ENCODE measurements at places on chromosomes 12 and 14.

DNA sequence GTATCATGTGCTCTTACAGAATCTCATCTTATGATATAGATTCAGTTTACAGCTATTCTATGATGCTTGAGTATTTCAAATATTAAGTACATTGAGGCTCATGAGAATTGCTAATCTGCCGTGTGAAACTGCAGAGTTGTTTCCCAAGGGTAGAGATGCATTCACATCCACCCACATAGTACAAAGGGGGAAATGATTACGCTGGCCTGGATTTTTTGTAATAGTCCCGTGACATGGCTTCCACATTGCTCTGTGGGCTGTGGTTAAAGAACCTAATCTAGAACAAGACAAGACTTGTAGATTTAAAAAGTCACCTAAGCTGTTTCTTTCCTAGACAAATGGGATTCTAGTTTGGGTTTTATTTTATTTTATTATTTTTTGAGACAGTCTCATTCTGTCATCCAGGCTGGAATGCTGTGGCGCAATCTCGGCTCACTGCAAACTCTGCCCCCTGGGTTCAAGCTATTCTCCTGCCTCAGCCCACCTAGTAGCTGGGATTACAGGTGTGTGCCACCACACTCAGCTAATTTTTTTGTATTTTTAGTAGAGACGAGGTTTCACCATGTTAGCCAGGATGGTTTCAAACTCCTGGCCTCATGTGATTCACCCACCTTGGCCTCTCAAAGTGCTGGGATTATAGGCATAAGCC is 13.0 kb upstream of the RIOX1 start:
- no peak for DNase-seq

GRCh38 chr12:100955139-100955538 is 160.6 kb downstream of the ANO4 start:
- no peak for DNase-seq

GRCh38 chr12:113475451-113476175 is 3.9 kb upstream of the LHX5 start:
- no peak for DNase-seq

DNA sequence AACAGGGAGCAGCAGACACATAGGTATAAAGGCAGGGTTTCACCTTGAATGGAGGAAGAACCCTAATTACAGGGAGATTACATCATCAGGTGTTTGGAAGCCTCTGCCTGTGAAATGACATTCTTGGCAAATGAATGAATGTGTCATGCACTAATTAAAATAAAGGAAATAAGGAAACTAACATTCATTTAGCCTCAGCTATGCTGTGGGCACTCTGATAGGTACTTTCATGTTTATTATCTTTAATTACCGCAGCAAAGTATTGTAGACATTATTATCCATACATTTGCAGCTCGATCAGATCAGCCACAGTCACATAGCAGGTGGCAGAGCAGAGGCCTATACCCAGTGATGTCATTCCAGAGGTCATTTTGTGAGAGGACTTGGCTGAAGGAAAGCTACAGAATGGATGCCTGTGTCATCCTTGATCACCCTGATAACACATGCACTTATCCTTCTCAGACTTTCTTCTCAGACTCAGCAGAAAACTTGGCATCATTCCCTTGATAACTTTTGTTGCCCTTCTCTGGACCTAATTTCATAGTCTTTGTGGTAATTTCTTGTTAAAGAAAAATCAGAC is 18.4 kb downstream of the ZNF664 start:
- no peak for DNase-seq

DNA sequence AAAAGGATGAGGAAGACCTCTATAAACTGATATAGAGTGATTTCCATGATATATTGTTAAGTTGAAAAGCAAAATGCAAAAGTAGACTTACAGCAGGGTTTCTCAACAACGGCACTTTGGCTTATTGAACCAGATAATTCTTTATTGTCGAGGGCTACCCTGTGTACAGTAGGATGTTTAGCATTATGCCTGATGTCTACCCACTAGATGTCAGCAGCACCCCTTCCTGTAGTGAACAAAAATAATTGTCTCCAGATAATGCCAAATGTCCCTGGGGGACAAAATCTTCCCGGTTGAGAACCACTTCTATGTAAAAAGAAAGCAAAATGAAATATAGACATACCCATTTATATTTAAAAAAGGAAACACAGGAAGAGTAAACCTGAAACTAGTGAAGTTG is 32.4 kb downstream of the ABCD2 start:
- DNase-seq = no peak

DNA sequence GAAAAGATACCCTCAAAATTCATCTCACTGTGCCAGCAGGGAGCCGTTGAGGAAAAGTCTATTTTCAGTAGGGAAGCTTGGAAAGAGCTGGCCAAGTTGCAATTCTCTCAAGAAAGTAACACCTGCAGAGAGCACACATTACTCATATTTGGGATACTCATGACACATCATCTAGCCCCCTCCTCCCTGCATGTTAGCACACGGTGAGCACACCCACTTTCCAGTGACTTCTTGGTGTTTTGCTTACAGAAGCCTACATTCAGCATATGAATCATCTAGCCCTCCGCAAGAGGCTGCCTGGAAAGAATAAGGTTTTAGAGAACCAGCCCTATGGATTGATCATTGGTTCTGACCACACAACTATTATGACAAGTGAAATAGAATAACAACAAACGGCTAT is 124.5 kb downstream of the PTPRO start:
- no peak for DNase-seq

DNA sequence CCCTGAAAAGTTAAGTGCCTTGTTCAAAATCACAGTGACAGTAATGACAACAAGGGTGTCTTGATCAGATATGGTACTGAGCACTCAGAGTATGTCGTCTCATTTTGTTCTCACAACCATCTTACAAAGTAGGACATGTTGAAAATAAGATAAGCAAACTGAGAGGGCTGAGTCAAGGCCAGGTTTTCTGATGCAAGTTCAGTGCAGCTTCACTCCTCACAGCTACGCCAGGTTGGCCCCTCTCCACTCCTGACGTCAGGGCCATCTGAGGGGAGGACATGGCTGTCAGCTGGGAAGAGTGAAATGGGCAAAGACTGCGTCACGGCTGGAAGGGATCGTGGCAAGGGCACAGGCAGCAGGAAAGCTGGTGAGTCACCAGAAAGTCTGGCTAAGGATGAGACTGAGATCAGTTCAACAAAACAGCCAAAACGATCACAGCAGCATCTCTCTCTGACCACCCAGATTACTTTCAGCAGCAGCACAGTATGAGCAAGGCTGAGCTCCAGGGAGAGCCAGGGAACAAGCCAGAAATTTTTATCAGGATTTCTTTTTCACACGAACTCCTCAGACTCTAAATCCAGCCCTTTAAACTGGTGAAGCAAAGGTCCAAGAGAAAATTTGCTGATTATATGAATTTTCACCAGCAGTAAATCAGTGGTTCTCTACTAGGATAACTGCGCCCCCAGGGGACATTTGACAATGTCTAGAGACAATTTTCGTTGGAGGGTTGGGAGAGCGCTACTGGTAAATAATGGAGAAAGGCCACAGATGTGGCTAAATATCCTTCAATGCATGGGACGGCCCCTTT is 297.9 kb upstream of the AMIGO2 start:
- DNase-seq = no peak

- no peak for DNase-seq
These were observed 895.6 kb downstream of the SLC6A15 start for GRCh38 chr12:84016956-84017355.
